GM12892 (cell line): ENCODE measurements at places on chromosomes 13 and 19.

DNA sequence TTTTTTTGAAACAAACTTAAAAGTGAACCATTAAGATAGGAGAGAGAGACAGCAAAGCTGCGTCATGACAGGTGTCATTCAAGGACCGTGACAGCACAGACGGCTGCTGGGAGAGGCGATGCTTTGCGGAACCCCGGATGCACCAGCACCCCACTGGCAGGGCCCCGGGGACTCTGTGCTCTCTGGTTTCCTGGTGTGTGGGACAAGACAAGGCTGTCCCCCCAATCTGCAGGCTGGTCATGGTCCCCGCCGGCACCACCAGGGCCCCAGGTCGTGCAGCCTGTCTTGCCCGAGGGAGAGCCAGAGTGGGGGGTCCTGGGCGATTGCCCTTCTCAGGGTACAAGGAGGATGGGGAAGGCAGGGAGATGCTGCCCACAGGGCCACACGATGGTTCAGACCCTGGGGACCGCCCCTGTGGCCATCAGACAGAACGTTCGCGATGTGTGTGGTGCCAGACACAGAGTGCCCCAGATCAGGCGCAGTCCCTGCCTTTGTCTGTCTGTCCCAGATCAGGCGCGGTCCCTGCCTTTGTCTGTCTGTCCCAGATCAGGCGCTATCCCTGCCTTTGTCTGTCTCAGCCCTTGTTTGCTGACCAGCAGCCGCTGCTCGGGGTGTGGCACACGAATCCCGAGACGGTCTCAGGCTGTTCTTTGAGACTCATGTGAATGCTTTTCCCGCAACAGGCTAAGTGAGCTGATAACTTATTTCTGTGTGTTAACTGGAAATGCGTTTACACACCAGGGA lies 36.1 kb downstream of the ADPRHL1 start:
- no peak for DNase-seq

GRCh38 chr13:103859952-103860351 lies 793.7 kb upstream of the SLC10A2 start:
- no peak for DNase-seq

GRCh38 chr19:403221-404027 lies 5.5 kb downstream of the C2CD4C start:
- DNase-seq = no peak

DNA sequence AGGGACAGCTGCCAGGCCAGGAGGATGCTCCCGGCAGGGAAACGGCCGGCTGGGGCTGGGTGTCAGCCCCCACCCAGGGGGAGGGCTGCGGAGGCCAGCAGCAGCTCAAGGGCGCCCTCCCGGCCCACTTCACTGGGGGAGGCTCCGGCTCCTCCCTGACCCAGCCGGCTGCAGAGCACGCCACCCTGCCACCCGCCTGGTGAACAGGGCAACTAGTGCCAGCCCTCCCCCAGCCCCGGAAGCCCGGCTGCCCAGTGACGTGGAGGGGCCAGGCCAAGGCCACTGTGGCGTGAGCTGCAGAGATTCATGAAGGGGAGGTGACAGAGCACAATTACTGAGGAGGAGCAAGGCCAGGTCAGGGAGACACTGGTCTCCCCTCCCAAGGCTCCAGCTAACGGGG lies 14.7 kb downstream of the REXO1 start:
- DNase-seq = no peak

DNA sequence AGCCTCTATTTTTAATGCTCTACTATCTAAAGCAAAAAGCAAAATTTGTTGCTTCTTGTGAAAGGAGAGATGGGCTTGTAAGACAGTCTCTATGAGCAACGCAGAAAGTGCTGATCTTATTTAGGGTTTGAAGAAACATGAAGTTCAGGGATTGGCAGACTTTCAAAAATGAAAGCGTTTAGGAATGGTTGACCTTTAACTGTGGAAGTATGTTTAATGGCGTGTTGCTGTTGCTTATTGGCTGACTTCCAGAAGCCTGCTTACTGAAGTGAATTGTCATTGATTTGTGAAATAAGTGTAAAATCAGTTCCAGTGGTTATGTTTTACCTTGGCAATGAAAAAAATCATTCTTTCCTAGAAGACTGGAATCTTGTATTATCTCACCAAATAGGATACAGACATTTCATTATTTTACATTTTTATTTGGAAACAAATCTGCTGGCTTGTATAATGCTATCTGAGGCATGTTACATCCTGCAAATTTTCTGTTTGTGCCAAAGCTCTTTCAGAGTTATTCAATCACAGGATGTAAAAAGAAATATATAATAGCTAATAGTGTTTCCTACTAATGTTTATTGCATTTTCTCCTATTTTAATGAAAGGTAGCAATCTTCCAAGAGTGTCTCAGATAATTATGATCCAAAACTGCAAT lies 221.3 kb upstream of the SLITRK6 start:
- DNase-seq = no peak

DNA sequence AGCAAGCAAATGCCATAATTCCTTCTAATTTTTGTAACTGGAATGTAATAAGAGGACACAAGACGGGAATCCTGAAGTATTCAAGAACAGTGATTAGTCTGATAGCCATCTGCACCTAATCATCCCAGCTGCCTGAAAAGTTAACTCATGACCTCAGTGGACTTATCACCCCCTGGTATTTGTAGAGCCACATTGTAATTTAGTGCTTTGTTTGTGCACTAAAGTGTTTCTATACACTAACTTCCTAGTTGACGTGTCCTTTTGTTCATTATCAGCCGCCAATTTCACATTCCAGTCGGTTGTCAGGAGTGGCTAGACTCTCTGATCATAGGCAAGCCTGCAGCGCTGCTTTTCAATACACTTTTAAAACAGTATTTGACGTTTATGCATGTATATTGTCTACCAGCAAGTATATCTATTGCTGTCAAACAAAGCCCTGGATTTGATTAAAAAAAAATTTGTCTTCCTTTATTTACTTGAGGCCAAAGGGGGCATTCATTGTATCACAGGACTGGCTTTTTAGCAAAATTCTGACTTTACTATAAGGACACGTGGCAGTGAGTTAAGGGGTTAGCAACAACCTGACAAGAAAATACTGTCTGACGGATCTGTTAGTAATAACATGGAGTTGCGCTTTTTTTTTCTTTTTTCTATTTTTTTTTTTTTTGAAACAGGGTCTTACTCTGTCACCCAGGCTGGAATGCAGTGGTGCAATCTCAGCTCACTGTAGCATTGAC lies 10.4 kb upstream of the SOX21 start:
- no peak for DNase-seq

DNA sequence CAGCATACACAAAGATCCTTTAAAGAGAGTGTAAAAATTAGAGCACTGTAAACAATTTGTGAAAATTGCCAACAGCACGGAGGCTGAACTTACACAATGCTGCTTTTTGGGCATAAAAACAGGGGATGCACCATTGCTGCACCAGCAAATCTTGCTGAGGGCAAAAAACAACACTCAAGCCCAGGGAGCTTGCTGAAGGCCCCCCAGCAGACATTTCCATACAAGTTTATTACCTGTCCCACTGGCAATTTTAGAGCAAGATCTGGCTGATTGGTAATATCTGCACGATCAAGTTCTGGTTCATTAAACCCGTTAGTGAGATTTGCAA lies 34.3 kb downstream of the AMER2 start:
- no peak for DNase-seq

DNA sequence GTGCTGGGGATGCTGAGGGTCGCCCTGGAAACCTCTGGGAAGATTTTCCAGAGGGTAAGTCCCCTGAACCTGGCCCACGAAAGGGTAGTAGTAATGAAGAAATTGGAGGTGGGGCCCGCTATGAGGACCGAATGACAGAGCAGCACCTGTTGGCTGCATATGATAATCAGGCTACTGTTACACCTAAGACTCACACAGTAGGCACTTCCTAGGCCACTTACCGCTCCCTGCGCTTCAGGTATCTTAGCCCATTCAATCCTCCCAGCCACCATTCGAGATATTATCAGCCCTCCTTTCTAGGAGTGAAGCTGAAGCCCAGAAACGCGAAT lies 4.3 kb upstream of the LRFN3 start:
- DNase-seq = no peak

- no peak for DNase-seq
Measured at GRCh38 chr13:29754473-29754806, 96.0 kb downstream of the UBL3 start.

- no peak for DNase-seq
Measured at GRCh38 chr19:28471731-28472510, 741.0 kb downstream of the UQCRFS1 start.

GRCh38 chr19:19269952-19270694 lies 3.0 kb downstream of the TM6SF2 start:
- peak; percentile 3 for DNase-seq

DNA sequence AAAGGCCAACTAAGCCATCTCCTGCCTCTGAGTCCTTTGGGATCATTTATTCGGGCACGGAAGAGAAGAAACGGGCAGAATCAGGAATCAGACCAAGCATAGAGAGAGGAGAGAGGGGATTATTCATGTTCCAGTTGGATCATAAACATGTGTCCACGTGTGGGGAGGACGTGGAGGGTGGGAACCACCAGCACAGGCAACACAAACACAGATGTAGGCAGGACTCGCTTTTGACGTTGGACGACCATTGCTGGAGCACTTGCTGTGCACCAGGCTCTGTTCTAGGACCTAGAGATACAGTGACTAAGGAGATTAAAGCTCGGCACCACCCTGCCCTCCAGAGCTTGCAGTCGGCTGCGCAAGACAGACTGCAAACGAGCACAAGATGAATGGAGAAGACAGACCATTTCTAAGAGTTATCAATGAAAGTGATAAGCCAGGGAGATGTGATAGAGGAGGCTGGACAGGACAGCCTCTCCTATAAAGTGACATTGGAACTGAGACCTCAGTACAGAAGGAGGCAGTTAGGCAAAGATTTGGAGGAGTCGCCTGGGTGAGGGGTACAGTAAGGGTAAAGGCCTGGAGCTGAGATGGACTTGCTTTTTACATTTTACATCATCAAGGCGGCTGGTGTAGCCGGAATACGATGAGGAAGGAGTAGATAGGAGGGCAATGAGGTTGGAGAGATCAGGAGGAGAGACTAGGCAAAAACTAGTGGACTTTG lies 716 bp downstream of the SH2D3A start:
- DNase-seq = no peak

- no peak for DNase-seq
Measured at GRCh38 chr19:29524912-29525831, 622 bp upstream of the VSTM2B start.

DNA sequence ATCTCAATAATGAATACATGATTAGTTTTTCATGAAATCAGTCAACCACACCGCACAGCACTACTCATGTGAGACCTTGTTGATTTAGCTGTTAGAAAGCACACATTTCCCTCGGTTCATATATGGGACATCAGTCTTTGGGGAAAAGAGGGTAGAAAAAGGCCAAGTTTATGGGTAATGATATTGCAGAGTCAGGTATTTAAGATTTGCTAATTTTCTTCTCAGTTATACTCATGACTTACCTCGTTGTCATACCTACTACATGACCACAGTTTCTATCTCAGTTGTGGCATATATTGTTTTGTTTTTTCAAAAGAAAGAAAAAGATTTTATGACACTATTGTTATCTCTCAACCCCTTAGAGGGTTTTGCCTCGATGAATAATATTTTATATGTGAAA lies 165.6 kb downstream of the POU4F1 start:
- no peak for DNase-seq

- DNase-seq = no peak
Measured at GRCh38 chr13:114029866-114030625, 56.2 kb upstream of the C13orf46 start.

GRCh38 chr13:57740719-57741118 lies 109.2 kb downstream of the PCDH17 start:
- DNase-seq = no peak

DNA sequence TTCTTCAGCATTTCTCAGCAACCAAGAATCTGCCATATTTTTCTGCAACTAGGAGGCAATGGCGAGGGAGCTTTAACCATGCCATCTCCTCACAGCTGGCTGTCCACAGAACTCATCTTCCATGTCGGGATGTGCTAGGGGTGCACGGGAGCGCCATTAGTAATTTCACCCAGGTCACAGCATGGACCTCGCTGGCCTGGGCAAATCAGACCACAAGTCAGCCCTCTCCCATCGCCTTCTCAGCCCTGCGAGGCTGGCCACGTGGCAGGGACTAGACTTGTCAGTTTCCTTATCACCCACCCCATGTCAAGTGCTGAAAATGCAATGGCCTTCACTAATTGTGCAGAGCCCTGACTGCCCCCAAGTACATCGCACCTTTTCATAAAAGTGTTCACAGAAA lies 15.7 kb downstream of the COL4A1 start:
- DNase-seq = no peak

GRCh38 chr19:46887240-46887782 lies 26.5 kb downstream of the ARHGAP35 start:
- DNase-seq = no peak

GRCh38 chr13:82879921-82880320 lies 1002.4 kb downstream of the SLITRK1 start:
- no peak for DNase-seq

DNA sequence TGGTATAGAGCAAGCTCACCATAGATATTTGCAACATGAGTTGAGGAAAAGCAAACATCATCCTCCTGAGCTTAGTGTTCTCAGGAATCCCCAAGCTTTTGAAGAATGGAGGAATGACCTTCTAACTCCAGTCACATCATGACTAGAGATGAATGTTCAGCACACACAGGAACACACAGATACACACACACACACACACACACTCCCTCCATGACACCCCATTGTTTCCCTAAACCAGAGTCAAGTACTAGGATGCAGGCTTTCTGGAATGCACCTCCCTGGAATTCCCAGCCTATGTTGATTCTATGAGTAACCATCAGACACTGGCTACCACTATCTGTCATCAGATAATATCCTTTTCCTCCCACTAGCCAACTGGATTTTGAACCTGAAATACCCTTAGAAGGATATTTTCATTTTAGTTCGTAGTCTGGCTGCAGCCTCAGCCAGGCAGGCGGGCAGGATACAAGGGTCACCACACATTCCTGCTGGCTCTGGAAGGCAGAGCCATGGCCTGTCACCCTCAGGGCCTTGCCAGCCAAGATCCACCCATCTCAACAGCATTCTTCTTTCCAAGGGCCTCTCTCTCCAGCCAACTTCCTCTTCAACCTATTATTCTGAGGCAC lies 162.4 kb downstream of the FOXO1 start:
- no peak for DNase-seq

DNA sequence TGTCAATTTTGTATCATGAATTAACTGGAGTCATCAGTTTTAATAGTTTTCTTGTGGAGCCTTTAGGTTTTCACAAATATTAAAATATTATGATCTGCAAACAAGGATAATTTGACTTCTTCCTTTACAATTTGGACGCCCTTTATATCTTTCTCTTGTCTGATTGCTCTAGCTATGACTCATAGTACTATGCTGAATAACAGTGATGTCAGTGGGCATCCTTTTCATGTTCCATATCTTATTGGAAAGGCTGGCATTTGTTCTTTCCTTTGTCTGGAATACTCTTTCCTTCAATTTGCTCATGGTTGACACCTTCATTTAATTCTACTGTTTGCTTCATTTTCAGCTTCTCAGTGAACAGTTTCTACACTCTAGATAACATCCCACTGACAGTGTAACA lies 1129.3 kb downstream of the SLITRK5 start:
- no peak for DNase-seq

GRCh38 chr13:54091884-54092283 lies 1063.3 kb downstream of the OLFM4 start:
- DNase-seq = no peak
